ENCODE measurements at places on chromosomes 4 and X.

GRCh38 chrX:101803451-101803850, 128.4 kb downstream of the ZMAT1 start:
- no peaks in the 10 kb centered on the region for H3K36me3 ChIP-seq
- H3K27ac ChIP-seq, result no peak overlapping the region
- no peaks in the 10 kb centered on the region for H3K27me3 ChIP-seq
- H3K4me3 ChIP-seq, result no peak overlapping the region
- H3K4me1 ChIP-seq, result no peaks in the 10 kb centered on the region

DNA sequence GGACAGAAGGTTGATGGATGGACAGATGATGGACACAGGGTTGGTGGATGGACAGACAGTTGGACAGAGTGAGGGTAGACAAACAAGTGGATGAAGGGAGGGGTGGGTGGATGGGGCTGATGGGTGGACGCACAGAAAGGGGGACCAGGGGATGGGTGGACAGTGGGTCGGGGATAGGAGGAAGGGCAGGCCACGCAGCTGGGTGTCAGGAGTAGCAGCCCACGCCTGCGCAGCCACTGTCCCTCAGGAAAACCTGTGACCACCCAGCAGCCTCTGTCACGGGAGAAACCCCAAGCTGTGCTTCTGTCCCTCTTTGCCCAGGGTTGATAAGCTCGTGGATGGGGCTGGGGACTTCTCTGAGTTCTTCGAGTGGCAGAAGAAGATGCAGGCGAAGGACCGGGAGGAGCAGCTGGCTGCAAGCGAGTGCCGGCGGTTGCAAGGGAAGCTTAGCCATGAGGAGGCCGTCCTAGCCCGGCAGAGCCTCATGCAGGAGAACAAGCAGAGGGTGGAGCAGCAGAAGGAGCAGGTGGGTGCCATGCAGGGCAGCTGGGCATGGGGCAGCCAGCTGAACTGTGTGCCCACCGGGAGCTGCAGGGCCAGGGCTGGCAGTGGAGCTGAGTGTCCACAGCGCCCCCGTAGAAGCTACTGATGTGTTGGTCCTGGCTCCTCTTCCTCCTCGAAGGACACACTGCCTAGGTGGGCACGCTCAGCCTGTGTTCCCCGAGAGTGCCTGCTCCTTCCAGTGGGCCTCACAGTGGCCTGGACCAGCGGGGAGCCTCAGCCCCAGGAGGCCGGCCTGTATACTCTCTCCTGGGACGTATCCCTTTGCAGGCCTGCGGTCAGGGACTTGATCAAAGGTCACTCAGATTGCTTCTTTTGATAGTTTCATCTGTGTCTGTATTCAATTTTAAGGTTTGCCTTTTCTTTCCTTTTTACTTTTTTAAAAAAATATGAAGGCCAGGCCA, 16.8 kb upstream of the RNF4 start:
- H3K36me3 ChIP-seq, result no peaks in the 10 kb centered on the region
- H3K4me3 ChIP-seq, result no peak overlapping the region
- no peaks in the 10 kb centered on the region for H3K4me1 ChIP-seq
- H3K27me3 ChIP-seq, result peaks cover 8% of the 10 kb centered on the region

DNA sequence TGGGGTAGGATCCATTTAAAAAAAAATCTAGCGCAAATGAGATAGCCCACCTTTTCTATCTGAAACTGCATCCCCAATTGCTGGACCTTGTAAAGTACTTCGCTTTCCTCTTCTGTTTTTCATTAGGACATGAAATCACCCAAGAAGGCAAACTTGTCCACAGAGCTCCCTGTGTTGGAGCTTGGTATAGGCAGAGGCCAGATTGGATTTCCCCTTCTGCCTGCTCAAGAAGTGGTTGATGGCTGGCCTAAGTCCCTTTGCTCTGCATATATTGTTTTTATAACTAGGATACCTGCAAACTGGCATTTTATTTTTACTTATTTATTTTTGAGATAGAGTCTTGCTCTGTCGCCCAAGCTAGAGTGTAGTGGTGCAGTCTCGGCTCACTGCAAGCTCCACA, 28.4 kb downstream of the RNF4 start:
- H3K27me3 ChIP-seq, result no peaks in the 10 kb centered on the region
- no peak for DNase-seq
- H3K36me3 ChIP-seq, result peaks cover 35% of the 10 kb centered on the region
- no peaks in the 10 kb centered on the region for H3K4me1 ChIP-seq

- DNase-seq, result no peak
- no peaks in the 10 kb centered on the region for H3K27me3 ChIP-seq
- H3K4me3 ChIP-seq, result no peak overlapping the region
- no peak overlapping the region for H3K27ac ChIP-seq
- H3K36me3 ChIP-seq, result no peaks in the 10 kb centered on the region
These were observed 29.0 kb downstream of the LRBA start for GRCh38 chr4:150986085-150986484.

DNA sequence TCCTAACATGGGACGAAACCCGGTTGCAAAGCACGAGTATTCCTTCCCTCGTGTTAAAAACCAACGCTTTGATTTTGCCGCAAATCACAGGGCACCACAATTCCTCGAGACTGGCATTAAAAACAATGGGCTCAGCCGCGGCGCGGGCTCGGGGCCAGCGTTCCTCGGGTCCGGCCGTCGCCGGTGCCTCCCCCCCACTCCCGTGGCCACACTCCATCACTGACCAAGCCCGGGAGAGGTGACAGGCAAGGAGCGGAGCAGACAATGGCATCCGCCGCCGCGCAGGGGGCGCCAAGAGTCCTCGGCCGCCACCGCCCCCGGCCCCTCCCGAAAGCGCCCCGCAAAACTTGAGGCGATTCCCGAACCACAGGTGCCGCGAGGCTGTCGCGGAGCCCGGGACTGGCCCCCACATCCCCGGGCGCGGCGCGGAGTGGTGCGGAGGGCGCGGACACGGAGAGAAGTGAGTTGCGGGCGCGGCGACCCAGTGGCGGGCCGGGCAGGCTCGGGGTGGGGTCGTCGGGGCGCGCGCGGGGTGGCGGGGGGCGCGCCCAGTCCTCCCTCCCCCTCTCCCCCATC, 445 bp downstream of the AP1S2 start:
- H3K4me1 ChIP-seq, result peaks cover 25% of the 10 kb centered on the region
- peak overlapping the region; percentile 42 for H3K27ac ChIP-seq
- peak; percentile 35 for DNase-seq
- peak overlapping the region; percentile 83 for H3K4me3 ChIP-seq
- no peaks in the 10 kb centered on the region for H3K36me3 ChIP-seq

- no peak for DNase-seq
- no peak overlapping the region for H3K4me3 ChIP-seq
- no peaks in the 10 kb centered on the region for H3K36me3 ChIP-seq
- H3K27ac ChIP-seq, result no peak overlapping the region
- no peaks in the 10 kb centered on the region for H3K27me3 ChIP-seq
These were observed 607.5 kb downstream of the PACRGL start for GRCh38 chr4:21307709-21308108.

DNA sequence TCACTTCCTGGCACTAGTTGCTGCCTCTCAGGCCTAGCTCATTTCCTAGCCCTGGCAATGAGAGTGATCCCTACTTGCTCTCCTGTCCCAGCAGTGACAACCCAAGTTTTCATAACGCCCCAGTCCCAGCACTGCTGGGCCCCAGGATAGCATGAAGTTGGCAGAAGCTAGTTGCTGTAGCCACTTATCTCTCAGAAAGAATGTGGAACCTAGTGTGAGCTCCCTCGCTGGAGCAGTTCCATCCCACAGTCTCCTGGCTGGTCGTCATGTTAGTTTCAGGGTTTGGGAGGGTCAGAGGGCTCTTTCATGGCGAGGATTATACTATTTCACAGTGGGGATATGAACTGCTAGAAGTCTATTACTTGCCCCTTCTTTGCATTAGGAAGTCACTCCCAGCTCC, 5.1 kb downstream of the PF4 start:
- H3K4me1 ChIP-seq, result no peaks in the 10 kb centered on the region
- no peaks in the 10 kb centered on the region for H3K36me3 ChIP-seq
- H3K27me3 ChIP-seq, result no peaks in the 10 kb centered on the region
- no peak overlapping the region for H3K4me3 ChIP-seq
- DNase-seq, result no peak

DNA sequence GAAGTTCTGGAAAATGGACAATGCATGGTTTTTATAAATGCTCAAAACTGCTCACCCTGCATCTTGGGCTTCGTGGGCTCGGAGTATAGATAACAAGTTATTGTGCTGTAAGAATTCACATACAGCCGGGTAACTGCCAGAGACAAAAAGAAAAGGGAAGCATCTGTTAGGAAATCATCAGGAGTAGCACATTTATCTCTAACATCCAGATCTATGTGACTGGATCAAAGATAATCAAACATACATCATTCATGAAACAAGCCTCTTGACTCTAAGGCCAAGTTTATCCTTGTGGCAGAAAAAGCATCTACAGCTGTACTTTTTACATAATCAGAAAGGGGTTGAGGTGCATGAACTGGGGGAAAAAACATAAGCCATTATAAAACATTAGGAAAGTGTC, 264.2 kb downstream of the PPP3CA start:
- H3K4me3 ChIP-seq, result no peak overlapping the region
- H3K36me3 ChIP-seq, result no peaks in the 10 kb centered on the region
- H3K27me3 ChIP-seq, result no peaks in the 10 kb centered on the region
- DNase-seq, result no peak
- H3K4me1 ChIP-seq, result peaks cover 12% of the 10 kb centered on the region

DNA sequence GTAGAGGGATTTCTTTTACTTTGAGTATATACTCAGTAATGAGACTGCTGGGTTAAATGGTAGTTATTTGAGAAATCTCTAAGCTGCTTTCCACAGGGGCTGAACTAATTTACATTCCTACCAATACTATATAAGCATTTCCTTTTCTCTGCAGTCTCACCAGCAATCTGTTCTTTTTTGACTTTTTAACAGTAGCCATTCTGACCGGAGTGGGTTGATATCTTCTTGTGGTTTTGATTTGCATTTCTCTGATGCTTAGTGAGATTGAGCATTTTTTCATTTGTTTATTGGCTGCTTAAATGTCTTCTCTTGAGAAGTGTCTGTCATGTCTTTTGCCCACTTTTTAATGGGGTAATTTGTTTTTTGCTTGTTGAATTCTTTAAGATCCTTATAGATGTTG, 43.3 kb downstream of the SPCS3 start:
- no peaks in the 10 kb centered on the region for H3K27me3 ChIP-seq
- H3K27ac ChIP-seq, result peak overlapping the region; percentile 7
- H3K4me1 ChIP-seq, result peaks cover 18% of the 10 kb centered on the region
- no peak overlapping the region for H3K4me3 ChIP-seq
- no peaks in the 10 kb centered on the region for H3K36me3 ChIP-seq

DNA sequence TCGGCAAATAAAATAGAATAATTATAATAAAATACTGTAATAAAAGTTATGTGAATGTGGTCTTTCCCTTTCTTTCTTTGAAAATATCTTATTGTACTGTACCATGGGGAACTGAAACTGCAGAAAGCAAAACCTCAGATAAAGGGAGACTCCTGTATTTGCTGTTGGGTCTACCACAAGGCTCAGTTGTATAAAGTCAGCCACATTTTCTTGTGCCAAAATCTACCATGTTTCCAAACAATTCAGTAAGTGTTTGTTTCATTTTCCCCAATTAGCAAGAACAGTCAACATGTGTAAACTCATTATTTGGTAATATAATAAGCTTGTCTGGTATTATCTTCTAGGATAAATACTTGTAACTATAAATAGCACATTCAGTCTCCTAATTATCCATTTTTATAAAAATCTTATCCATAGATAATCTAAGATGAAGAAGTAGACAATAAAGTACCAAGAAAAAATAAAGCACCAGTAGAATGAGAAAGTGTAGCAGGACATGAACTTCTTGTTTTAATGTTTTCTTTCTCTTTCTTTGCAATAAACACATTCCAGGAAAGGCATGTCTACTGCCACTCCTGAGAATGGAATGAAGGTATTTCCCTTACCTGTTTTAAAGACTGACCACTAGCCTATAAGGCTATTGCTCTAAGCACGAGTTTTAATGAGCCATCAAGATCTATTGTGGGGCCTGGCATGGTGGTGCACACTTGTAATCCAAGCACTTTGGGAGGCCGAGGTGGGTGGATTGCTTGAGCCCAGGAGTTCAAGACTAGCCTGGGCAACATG, 15.0 kb upstream of the OTUD4 start:
- no peaks in the 10 kb centered on the region for H3K36me3 ChIP-seq
- no peak overlapping the region for H3K4me3 ChIP-seq
- peak; percentile 70 for DNase-seq
- H3K27me3 ChIP-seq, result peaks cover 11% of the 10 kb centered on the region
- no peak overlapping the region for H3K27ac ChIP-seq
- H3K4me1 ChIP-seq, result peaks cover 6% of the 10 kb centered on the region

- no peaks in the 10 kb centered on the region for H3K4me1 ChIP-seq
- no peaks in the 10 kb centered on the region for H3K27me3 ChIP-seq
- H3K27ac ChIP-seq, result no peak overlapping the region
These were observed 325.9 kb upstream of the PABPC5 start for GRCh38 chrX:91108761-91109160.

- DNase-seq, result no peak
- H3K27ac ChIP-seq, result peak overlapping the region; percentile 98
- peak overlapping the region; percentile 100 for H3K4me3 ChIP-seq
- peaks cover 8% of the 10 kb centered on the region for H3K4me1 ChIP-seq
These were observed 178 bp downstream of the NELFA start for GRCh38 chr4:2008671-2008920.

DNA sequence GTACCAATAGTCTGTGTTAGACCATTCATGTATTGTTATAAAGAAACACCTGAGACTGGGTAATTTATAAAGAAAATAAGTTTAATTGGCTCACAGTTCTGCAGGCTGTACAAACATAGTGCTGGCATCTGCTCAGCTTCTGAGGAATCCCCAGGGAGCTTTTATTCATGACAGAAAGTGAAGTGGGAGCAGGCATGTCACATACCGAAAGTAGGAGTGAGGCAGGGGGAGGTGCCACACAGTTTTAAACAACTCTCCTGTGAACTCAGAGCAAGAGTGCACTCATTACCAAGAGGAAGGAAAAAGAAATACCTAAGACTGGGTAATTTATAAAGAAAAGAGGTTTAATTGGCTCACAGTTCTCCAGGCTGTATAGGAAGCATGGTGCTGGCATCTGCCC, 591.2 kb downstream of the PPP4R3C start:
- no peak overlapping the region for H3K4me3 ChIP-seq
- H3K27ac ChIP-seq, result no peak overlapping the region
- no peaks in the 10 kb centered on the region for H3K4me1 ChIP-seq
- no peaks in the 10 kb centered on the region for H3K36me3 ChIP-seq
- DNase-seq, result no peak

DNA sequence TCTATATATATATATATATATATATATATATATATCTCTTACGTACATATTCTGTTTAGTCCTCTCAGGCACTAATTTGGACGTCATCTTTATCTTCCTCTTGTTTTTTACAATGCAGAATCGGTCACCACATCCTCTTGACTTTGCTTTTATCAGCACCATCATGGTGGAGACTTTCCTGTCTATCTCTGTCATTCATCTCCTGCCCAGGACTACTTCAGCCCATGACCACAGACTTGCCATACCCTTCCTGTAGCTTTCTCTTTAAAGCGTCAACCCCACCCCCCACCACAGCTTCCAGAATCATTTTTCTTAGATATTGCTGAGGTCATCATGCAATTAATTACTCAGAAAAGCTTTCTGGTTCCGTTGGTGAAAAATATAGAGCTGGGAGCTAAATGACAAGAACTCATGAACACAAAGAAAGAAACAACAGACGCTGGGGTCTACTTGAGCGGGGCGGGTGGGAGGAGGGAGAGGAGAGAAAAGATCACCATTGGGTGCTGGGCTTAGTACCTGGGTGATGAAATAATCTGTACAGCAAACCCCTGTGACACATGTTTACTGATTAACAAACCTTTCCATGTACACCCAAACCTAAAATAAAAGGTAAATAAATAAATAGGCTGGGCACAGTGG, 30.5 kb upstream of the PRKX start:
- no peak for DNase-seq
- H3K27ac ChIP-seq, result no peak overlapping the region
- H3K4me3 ChIP-seq, result no peak overlapping the region
- H3K4me1 ChIP-seq, result no peaks in the 10 kb centered on the region
- no peaks in the 10 kb centered on the region for H3K27me3 ChIP-seq

- peaks cover 8% of the 10 kb centered on the region for H3K4me1 ChIP-seq
- H3K4me3 ChIP-seq, result no peak overlapping the region
- no peak for DNase-seq
- H3K27ac ChIP-seq, result no peak overlapping the region
These were observed 8.2 kb downstream of the PARM1 start for GRCh38 chr4:74941123-74941522.
